Amygdala (tissue), 56 donors: ENCODE measurements at places on chromosomes 1 and 21.
A peak's percentile ranks its signal among the peaks of the same experiment; 100 is the strongest.

- DNase-seq, result no peak
Measured at GRCh38 chr1:231485029-231485784, 43.3 kb upstream of the TSNAX start.

DNA sequence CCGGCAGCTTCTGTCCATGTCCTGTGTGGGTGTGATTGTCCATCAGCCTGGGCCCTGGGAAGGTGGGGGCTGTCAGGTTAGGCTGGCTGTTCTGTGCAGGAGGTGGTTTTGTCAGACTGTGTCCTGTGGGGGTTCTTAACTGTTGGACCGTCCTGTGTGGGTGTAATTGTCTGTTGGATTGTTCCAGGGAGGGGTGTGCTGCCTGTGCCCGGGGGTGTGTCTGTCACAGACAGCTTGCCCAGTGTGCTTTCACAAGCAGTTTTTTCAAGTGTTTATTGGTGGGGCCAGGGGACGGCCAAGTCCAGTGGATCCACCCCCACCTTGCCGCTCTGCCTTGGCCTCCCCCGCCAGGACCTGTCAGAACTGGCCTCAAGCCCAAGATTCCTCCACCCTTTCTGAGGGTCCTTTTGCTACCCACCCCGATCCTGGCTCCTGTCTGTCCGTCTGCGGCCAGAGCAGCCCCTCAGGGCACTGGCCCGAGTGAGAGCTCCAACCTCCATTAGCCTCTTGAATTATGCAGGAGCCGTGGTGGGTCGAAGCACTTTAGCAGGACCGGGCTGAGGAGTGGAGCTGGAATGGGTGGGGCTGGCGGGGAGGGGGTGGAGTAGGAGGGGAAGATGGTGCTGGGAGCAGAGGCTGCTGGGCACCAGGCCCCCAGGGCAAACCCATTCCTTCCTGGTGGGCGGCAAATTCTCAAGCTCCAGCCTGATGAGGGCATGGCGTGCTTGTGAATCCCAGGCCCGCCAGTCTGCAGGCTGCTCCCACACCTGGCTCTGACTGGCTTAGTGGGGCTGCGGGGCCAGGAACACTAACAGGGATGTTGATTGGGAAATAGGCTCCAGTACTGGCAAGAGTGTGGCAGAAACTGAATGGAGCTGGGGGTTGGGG lies 47.2 kb downstream of the PTPRF start:
- DNase-seq, result no peak

- no peak for DNase-seq
Measured at GRCh38 chr1:34363447-34363846, 186.7 kb downstream of the C1orf94 start.

GRCh38 chr1:145707183-145707867 lies at the start of gene PDZK1:
PDZK1 (minus strand) TSS chr1:145707368; CDS start chr1:145688021, 19,347 bp downstream.
- DNase-seq, result no peak

DNA sequence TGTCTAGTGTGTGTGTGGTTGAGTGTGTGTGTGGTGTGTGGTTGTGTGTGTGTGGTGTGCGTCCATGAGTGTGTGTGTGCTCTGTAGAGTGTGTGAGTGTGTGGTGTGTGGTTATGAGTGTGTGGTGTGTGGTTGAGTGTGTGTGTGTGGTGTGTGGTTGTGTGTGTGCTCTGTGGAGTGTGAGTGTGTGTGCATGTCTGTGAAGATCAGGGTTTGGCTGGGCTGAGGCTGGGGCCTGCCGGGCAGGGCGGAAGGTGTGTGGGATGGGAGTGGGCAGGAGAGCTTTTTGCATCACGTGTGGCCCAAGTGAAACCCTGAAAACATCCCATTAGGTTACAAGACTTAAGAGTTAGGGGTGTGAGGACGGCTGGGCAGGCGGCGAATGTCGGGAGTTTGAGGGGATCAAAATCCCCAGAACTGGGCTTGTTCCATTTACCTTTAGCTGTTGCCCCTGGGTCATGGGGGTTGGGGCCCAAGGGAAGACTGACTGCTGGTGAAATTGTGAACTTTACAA lies 2.9 kb upstream of the FCMR start:
- DNase-seq, result no peak

DNA sequence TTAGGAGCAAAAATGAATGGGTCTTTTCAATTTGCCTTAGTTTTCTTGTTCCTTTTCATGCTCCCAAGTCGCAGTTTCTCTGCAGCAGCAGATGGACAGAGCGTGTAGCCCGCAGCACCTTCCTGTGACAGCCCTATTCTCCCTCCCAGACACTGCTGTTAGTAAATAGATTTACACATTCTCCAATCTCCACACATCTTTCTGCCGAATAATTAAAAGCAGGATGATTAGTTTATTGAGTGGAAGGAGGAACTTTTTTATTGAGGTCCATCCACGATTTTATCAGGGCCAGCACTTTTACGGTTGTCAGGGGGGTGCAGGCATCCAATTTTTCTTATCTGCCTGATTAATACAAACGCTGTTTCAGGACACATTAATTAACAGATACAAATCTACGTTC lies 98.2 kb upstream of the USH2A start:
- no peak for DNase-seq

DNA sequence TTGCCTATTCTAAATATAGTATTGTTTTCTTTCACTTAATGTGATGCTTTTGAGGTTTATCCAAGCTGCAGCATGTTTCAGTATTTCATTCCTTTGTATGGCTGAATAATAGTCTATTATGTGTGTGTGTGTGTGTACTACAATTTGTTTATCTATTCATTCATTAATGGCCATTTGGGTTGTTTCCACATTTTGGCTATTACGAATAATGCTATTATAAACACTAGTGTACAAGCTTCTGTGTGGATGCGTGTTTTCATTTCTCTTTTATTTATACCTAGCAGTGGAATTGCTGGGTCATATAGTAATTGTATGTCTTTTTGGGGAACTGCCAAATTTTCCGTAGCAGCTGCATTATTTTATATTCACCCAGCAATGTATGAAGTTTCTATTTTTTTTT lies 15.0 kb upstream of the THEM5 start:
- no peak for DNase-seq

GRCh38 chr1:114224196-114224907 lies 70.7 kb upstream of the SYT6 start:
- no peak for DNase-seq

DNA sequence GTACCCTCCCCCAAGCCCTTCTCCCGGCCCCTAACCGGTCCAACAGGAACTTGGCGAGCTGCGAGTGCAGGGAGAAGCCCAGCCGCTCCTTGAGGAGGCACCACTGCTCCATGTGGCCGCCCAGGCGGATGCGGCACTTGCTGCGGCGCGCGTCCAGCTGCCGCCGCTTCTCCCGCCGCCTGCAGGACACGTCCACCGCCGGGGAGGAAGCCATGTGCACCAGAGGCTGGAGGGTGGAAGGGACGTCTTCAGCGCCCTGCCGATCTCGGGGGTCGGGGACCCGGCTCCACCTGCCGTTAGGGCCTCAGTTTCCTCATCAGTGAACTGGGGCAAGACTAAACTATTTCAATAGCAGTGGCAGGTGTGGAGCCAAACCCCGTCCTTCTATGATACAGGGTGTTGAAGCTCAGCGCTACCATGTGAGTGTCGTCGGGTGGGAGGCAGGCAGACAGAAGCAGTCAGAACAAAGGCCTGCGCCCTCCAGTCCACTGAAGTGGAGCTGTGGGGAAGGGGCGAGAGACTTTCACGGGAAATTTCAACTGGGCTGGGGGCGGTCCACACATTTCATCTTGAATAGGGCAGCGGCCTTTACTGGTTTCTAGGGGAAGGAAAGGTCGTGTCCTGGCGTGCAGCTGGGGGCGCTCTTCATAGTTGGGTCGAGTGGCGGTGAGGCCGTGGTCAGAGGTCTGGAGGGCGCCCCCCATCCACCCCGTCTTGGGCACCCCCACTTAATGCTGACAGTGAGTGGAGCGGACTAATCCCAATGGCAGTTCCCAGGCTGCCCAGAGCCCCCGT lies 592 bp downstream of the ZNF692 start:
- DNase-seq, result peak; percentile 39

GRCh38 chr1:110070282-110070669 lies 196 bp downstream of the ALX3 start:
- DNase-seq, result no peak

DNA sequence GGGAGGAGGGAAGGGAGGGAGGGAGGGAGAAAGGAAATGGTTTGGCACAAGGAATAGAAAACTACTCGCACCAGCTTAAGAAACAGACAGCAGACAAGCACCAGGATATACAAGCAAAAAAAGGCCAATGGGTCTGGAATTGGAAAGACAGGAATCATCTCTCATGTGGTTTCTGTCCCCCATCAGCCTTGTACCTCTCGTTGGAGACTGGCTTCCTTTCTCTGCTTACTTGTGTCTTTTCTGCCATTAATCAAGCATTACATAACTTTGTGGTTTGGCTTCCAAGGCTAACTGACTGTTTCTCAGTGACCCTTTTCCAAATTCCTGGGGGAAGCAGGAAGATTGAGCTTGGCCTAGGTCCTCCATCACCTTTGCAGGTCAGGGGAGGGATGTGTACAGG lies 11.8 kb upstream of the RALGPS2 start:
- DNase-seq, result no peak

- DNase-seq, result no peak
Measured at GRCh38 chr1:5552787-5553484, 439.3 kb downstream of the NPHP4 start.

GRCh38 chr1:180027949-180028445 lies 73.4 kb downstream of the CEP350 start:
- DNase-seq, result no peak
